ENCODE measurements at places on chromosomes 3 and 15.

GRCh38 chr15:31280046-31280830 is 46.4 kb upstream of the KLF13 start:
- DNase-seq = no peak

GRCh38 chr15:62840526-62841268 is 201.8 kb upstream of the TPM1 start:
- no peak for DNase-seq

DNA sequence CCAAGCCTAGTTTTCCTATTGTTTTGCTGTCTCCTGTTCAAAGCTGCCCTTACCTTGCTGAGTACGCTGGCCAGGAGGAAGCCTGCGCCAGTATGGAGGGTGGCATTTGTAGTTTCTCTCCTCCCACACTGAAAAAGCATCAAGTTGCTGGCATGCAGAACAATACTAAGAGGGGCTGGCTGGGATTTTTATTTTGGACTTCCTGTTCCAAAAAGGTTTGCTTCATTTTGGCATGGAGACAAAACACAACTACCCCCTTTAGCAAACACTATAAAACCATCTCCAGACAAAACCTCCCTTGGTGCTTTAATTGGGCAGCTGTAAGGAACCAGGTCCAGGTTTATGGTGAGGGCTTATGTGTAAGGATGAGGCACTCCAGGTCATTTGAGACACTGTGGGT is 457.6 kb downstream of the PDCD6IP start:
- no peak for DNase-seq

DNA sequence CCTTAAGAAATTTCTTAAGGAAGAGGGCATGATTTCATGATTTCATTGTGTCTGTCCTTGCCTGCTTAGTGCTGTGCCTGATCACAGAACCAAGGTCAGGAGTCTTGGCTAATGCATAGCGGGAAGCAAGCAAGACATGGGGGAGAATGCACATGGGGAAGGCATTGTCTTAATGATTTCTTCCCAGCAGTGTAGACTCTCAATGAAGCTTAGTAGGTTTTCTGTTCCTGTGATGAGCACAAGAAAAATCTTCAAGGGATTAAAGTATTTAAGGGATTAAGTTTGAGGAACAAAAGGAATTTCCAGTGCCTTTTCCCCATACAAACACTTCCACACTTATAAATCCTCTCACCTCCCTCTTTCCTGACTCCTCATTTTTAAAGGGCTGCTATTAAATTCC is 46.9 kb upstream of the SEMA6D start:
- no peak for DNase-seq

GRCh38 chr3:16214366-16214765 is 39.9 kb downstream of the GALNT15 start:
- DNase-seq = no peak

- no peak for DNase-seq
These were observed 717 bp downstream of the PXK start for GRCh38 chr3:58333206-58334012.

- no peak for DNase-seq
These were observed 63.3 kb downstream of the DOCK3 start for GRCh38 chr3:50737906-50738598.

DNA sequence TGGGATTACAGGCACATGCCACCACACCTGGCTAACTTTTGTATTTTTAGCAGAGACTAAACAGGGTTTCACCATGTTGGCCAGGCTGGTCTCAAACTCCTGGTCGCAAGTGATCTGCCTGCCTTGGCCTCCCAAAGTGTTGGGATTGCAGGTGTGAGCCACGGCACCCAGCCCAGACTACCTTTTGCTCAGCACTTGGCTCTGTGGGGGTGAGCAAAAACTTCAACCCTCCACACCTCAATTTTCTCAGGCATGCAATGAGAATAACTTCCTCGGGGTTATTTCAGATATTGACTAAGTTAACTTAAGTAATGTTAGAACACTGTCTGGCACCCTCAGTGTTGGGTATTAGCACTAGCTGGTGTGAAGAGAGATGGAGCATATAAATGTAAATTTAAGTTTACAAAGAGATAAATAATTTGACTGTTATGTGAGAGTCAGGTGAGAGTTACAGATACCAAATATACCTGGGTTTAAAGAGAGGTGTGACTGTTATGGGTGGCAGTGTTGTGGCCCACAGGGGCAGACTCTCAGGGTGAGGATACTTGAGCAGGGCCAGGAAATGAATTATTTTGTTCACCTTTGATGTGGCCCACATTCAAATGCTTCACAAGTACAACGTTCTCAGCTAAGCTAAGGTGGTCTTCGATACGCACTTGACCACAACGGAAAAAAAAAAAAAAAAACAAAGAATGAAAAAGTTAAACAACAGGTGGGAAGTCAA is 29.0 kb downstream of the CPOX start:
- no peak for DNase-seq

DNA sequence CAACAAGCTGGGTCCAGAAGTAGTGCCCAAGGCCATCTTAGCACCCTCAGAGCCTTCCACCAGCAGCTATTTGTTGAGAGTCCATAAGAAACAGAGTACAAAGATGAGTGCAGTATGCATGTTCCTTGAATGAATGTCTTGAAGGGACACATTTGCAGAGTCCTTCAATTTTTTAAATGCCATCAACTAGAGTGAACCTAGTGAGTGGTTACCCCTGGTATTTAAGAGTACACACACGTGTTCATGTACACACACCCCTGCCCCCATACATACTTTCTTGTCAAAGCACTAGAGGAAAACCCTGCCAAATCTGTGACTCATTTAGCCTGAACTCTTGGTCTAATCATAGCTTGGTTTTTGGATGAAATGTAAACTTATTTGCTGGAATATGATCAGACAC is 84.5 kb upstream of the GALNT15 start:
- no peak for DNase-seq

DNA sequence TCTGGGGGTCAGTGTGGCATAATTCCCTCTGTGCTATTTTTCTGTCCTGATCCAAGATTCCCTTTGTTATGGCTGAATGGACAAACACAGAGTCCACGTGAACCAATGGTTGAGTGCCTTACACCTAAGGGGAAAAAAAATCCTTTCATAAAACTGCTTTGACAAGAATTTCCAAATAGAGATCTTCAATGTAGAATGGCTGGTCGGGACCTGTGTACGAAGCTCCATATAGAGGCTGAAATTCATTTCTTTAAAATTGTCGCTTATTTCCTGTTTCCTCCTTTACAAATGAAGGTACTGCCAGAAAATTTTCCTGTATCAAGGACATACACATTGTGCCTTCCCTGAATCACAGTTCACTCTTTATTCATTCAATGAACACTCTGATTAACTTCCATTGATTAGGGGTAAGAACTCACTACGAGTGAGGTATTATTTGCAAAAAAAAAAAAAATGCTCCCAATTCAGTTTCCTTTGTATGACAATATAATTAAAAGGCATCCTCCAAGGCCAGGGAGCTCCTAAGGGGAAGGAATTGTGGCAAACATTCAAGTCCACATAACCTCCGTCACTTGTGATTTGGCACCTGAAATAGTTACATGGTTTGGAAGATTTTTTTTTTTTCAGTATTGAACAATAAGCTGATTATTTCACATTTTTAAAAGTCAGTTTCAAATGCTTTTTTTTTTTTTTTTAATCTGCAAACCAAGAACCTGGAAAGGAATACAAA is 293.8 kb downstream of the MEX3B start:
- DNase-seq = no peak

GRCh38 chr3:42497009-42497731 is 5.3 kb upstream of the VIPR1 start:
- DNase-seq = no peak

DNA sequence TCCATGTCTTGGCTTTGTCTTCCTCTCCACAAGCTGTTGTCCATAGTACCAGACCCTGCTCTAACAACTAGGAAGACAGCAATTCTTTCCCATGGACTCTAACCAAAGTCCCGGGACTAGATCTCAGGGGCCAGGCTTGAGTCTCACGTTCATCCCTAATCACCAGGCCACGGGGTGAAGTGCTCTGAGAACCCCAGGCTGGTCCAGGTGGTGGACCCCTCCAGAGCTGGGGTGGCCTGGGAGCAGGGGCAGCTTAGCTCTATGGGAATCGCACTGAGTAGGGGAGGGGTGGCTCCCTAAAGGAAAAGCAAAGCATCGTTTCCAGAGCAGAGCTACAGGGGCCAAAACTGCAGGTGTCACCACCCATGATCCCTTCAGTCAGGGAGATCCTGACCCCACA is 150.9 kb downstream of the TPRA1 start:
- DNase-seq = no peak

GRCh38 chr15:89192766-89193165 is 28.6 kb downstream of the RLBP1 start:
- DNase-seq = no peak

- DNase-seq = no peak
These were observed 310.2 kb upstream of the PPP2R3A start for GRCh38 chr3:135655328-135655727.

DNA sequence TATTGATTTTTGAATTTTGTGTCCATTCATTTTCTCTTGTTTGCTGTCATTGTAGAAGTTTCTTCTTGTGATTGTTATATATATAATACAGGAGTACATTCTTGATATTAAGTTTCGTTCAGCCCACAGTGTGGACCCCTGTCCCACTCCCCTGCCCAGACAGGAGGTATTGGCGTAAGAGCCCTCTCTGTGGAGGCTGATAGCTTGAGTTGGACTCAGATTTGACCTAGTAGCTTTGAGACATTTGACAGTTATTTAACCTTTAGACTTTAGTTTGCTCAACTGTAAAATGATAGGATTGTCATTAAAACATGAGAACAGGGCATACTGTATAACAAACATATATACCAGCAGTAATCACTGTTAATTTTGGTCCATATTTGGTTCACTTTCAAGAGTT is 27.1 kb downstream of the GPR171 start:
- DNase-seq = no peak

DNA sequence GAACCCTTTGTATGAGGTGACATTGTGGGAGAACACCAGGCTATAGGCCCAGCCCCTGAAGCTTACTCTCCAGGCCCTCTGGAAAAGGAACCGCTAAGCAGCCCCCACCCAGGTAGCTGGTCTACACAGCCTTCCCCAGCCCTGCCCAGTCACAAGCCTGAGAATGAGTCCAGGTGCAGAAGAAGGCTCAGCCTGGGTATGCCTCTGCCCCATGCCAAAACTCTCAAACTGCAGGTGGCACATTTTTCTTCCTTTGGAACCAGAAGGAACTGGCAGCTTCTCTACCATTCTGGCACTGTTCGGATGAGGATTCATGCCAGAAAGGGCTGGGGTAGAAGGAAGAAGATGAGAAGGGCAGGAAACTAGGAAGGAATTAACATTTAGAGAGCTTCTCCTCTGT is 23.7 kb upstream of the TBC1D21 start:
- no peak for DNase-seq

GRCh38 chr3:171336406-171336805 is 123.8 kb downstream of the TNIK start:
- no peak for DNase-seq

GRCh38 chr3:107682580-107682979 is 159.8 kb downstream of the BBX start:
- no peak for DNase-seq

DNA sequence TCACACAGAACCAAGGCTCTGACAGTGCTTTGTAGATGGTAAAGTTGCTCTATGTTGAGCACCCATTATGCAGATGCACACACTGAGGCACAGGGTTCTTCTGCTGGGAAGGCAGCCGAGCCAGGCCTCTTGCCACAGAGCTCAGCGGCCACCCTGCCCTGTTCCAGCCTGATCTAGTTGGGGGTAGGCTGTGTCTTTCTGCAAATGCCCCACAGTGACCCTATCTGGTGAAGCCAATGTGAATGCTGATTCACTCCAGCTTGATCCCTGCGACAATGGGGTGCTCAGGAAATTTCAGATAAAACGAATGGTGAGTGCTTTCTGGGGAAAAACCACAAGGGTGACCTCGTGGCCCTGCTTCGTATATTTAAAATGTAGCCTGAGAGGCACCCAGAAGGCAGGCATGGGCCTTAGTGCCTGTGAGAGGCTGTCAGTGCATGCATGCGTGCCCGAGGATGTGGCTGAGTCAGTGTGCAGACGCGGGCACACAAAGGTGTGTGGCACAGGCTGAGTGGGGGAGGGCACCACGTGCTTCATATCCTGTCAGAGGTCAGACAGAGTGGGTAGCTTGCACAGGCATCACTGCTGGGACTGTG is 85.7 kb downstream of the ATP2B2 start:
- DNase-seq = no peak

DNA sequence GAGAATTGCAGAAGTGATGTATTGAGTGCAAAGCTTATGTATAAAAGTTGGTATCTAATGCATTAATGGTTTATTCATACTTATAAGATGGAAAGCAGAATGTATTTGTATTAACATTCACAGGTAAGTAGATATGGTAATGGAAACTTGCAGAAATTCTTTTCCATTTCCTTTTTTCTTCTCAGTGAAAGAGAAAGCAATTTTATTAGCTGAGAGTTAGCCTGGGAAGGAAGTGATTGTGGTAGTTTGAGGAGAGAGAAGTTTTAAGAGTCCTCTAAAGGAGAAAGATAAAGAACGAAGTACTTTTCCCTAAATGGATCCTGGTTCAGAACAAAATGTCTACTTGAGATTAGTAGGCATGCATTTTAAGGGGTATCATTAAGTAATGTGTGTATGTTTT is 60.1 kb upstream of the OSTN start:
- DNase-seq = no peak

GRCh38 chr3:67384760-67385397 is 269.5 kb downstream of the SUCLG2 start:
- DNase-seq = no peak

DNA sequence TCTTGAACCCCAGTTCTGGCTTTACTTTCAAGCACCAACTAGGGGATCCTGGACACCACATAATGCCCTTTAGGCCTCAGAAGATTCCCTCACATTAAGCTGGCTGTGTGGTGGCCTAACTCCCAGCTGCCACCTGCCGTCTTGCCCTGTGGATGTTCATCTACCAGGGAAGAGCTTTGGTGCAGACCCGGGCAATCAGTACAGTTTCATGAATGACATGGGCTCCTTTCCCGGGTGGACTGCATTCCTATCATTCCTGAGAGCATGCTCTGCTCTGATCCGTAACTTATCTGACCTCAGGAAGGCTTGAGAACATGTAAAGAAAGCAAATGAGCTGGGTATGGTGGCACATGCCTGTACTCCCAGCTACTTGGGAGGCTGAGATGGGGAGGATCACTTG is 50.0 kb upstream of the GSK3B start:
- no peak for DNase-seq

GRCh38 chr15:40064231-40064894 is 25.4 kb upstream of the SRP14 start:
- DNase-seq = no peak

DNA sequence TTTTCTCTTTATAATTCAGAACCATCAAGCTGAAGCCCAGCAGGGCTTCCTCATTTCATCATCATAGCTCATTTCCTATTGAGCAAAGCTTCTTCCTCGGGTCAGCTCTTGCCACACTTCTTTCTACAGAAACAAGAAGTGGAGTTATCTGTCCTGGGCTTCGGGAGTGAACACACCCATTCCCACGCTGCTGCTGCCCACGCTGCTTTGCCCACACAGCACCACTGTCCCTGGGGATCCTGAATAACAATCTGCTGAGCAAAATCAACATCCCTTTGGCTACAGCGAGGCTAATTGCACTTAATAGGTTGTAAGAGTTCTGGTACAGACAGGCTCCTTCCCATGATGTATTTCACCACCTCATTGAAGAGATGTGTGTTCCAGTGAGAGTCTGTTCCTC is 23.7 kb downstream of the CEP19 start:
- DNase-seq = no peak

All from GM18507 (cell line).